Activated T-helper 2 cell treated with anti-CD3 and anti-CD28 coated beads, Interferon-gamma antibody, Interleukin-2, Interleukin-4, amounts not matched to agents 10 μg/mL and 5 μg/mL and 100 μg/mL, durations not matched to agents 14 hours and 24 hours and 36 hours (primary cell): ENCODE measurements at places on chromosomes 5 and 9.

DNA sequence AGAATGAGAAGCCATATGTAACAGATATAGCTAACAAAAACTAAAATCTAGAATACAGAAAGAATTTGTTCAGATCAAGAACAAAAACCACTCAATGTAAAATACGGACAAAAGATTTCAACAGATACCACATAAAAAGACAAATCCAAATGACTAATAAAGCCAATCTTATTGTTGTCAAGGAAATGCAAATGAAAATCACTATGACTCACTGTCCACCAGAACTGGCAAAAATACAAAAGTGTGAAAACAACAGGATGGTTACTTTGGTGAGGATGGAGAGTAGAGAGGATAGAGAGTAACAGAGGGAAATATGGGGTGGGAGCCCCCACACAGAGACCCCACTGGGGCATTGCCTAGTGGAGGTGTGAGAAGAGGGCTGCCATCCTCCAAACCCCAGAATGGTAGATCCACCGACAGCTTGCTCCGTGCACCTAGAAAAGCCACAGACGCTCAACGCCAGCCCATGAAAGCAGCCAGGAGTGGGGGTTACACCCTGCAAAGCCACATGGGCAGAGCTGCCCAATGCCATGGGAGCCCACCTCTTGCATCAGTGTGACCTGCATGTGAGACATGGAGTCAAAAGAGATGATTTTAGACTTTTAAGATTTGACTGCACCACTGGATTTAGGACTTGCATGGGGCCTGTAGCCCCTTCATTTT is 15.2 kb upstream of the RHOBTB3 start:
- no peak for DNase-seq

GRCh38 chr5:32686799-32687498 is 24.2 kb upstream of the NPR3 start:
- no peak for DNase-seq

GRCh38 chr5:118405650-118406061 is 582.7 kb downstream of the DTWD2 start:
- no peak for DNase-seq

- no peak for DNase-seq
Observed at GRCh38 chr5:76790632-76791290, 28.1 kb upstream of the F2RL1 start.

DNA sequence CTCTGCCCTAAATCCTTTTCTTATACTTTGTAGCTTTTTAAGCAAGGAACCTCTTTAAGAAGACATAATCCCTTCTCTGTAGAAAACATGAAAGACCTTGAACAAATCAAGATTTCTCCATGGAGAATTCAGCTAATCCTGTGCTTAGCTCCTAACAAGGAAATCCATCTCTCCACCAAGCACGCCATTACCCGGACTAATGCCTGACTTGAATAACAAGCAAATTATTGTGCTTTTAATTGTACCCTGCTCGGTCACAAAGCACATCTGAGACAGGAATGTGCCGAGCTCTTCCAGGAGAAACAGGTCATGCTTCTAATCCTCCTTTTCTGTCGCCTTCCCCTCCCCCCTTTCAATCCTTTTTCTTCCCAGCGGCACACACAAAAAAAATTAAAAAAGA is 141.3 kb downstream of the PSAT1 start:
- DNase-seq, result no peak

DNA sequence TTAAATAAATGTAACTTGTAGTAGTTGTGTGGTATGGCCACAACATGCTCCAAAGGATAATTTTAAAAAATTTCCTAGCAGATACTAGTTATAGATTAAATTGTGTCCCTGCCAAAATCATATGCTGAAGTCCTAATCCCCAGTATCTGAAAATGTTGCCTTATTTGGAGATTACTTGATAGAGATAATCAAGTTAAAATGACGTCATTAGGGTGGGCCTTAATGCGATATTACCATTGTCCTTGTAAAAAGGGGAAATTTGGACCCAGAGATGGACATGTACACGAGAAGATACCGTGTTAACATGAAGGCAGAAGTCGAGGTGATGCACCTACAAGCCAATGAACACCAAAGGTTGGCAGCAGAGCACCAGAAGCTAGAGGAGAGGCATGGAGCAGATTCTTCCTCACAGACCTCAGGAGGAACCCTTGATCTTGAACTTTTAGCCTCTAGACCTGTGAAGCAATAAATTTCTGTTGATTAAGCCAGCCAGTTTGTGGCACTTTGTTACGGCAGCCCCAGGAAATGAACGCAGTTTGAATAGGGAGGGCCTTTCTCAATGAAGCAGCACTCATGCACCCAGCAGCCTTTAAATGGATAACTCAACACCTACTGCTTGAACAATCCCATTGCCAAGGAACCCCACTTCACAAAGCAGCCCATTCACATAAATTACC is 148.9 kb downstream of the ARHGAP26 start:
- no peak for DNase-seq

DNA sequence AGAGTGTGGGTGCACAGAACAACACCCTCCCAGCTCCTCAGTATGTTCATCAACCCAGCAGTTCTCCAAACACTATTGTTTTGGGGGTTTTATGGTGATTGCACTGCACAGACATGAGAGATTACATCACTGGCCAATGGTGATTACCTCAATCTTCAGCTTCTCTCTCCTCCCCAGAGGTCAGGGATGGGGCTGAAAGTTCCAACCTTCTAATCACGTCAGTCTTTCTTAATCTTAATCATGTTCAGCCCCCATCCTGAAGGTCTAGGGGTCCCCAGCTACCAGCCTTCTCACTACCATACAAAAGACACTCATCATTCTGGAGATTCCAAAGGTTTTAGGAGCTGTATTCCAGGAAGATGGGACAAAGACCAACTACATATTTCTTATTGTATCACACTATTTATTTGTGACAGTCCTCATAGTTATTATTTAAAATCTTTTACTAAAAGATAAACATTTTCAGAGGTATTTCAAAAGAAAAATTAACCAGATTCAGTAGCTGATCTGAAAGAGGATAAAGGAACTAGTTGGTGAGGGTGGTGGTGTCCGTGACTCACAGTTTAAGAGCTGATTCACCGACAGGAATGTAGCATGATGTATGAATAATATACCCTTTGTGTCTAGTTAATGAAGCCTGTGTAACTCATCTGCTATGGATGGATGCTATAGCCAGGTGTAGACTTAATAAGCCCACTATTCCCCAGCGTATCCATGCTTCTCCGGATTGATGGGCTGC is 35.6 kb downstream of the RASEF start:
- DNase-seq, result no peak

GRCh38 chr9:16608906-16609305 is 261.6 kb downstream of the BNC2 start:
- no peak for DNase-seq

DNA sequence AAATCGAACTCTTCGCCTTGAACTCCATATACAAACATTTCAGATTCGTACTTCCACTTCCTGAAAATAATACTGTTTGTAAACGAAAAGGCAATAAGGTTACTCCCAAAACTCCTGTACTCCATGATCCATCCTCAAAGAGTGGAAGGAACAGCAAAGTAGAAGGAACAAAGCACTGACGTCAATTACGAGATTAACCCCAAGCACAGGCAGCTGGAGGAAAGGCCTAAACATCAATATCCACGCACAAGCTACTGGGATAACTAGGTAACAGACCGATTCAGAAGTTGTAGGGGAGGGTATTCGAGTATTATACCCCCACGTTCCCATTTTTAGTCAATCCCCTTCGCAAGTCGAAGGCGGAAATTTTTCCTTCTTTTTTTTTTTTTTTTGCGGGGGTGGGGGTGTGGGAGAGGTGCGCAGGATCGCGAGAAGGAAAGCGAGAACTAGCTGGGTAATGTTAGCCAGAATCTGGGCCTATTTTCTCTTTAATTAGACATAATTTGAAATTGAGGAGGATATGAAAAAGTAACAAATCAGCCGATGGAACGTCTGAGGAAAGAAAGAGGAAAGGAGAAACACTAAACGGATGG is 909 bp downstream of the AFF4 start:
- no peak for DNase-seq

GRCh38 chr5:40112875-40113274 is 566.8 kb upstream of the PTGER4 start:
- no peak for DNase-seq

- DNase-seq, result no peak
Observed at GRCh38 chr9:134040176-134040565, 14.9 kb downstream of the BRD3OS start.

GRCh38 chr9:71302776-71303175 is 181.4 kb upstream of the TRPM3 start:
- no peak for DNase-seq

- DNase-seq, result no peak
Observed at GRCh38 chr9:111195766-111196165, 134.3 kb downstream of the OR2K2 start.

DNA sequence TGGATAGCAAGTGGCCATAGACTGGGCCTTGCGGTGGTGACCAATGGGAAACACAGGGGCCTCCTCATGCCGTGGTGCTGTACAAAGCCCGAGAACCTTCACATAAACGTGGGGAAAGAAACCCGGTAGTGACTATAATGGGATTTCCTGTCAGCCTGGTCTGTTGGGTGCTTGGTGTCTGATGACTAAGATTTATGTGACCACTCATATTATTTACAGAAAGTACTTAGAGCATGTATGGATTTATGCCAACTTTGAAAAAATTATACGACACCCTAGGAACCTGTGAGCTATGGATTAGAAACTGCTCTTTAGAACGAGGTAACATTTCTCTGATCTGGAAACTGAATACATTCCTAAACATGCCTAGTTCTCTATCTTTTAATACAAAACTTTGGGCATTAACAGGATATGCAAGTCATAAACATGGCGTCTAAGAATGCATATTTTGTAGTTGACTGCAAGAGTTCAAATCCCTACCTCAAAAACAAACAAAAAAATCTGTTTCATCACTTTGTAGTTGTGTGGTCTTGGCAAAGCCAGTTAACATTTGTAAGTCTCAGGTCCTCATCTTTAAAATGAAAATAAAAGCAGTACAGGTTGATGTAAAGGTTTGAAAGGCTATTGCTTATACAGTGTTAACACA is 85.4 kb downstream of the TMEM167A start:
- DNase-seq, result no peak

DNA sequence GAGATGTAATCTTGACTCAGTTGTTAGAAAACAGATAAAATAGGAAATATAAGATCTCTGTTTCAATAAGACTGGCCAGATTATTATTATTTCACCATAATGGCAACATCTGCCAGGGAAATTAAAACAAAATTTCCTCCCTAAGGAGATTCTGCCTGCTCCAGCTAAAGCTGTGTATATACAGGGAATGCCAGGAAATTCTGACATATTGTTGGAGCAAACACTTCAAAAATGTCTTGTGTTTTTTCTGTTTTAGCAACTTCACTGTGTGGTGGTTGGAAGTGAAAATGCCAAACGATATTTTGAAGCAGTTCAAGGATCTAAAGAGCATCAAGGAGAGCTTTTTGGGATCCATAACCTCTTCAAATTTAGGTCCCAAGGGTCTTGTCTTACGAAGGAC is 90.8 kb downstream of the ERCC6L2 start:
- no peak for DNase-seq

DNA sequence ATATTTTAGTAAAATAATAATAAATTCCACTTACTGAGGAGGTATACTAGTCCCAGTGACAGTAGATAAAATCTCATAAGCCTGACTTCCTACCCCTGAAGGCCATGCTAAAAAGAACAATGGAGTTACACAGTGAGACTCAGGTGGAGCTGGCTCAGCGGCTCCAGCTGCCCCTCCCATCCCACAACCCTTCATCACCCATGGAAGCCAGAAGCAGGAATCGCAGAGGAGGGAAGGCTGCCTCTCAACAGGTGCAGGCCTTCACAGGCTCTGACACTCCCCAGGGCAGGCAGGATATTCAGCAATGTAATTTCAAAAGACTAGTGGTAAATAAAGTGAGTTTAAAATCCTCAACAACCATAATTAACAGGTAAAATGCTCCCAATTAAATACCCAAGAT is 67.5 kb downstream of the FANCC start:
- DNase-seq, result no peak

- no peak for DNase-seq
Observed at GRCh38 chr9:1522219-1522767, 472.1 kb downstream of the DMRT2 start.

DNA sequence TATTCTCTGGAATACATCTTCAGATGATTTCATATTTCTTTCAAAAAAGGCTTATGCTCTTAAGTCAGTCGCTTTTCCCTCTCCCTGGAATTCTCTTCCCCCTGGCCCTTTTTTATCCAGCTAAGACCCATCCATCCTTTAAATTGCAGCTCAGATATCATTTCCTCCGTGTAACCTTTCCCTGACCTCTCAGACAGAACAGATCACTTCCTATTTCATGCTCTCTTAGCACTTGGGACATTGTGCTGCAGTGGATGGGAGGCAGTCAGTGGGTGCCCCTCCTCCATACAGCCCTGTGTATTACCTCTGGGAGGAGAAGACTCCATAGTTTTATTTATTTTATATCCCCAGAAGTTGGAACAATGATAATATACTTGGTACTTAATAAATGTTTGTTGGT is 423.4 kb downstream of the ISL1 start:
- no peak for DNase-seq

- no peak for DNase-seq
Observed at GRCh38 chr5:116404016-116404415, 170.6 kb downstream of the SEMA6A start.

GRCh38 chr5:77845324-77845646 is 69.1 kb upstream of the TBCA start:
- no peak for DNase-seq

GRCh38 chr5:161481922-161482321 is 64.6 kb downstream of the GABRB2 start:
- DNase-seq, result no peak

DNA sequence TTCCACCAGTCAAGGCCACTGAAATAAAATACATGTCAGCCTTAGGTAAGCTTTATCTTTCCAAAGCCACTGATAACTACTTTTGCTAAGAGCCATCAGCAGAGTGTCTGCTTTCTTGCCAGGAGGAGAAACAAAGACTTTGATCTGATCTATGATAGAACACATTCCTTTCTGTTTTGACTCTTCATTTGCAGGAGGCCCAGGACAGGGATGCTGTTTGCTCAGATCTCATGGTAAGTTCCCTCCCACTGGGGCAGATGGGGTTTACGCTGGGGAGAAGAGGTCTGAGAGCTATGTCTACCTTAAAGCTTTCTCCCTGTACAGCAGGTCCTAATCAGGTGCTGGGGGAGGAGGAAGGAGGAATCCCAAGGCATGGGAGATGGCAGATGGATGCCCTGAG is 497.6 kb downstream of the NTRK2 start:
- DNase-seq, result no peak

GRCh38 chr9:133506653-133507038 is 18.1 kb downstream of the MYMK start:
- no peak for DNase-seq
